ENCODE measurements at places on chromosomes 1 and 21.

DNA sequence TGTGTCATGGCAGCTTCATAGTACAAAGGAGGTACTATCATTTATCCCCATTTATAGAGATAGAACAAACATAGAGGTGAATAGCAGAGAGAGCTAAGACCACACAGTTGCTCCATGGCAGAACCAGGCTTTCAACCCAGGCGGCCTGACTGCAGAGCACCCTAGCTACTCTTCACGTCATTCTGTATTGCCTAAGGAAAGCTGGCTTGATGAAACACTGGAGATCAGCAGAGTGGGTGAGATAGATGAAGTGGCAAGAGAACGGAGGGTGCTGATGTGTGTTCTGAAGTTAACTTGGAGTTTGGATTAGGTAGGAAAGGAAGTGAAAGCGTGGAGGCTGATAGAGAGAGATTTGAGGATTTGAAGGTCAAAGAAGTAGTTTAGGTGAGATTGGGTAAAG is 47.9 kb upstream of the RWDD3 start:
- no peak for DNase-seq

DNA sequence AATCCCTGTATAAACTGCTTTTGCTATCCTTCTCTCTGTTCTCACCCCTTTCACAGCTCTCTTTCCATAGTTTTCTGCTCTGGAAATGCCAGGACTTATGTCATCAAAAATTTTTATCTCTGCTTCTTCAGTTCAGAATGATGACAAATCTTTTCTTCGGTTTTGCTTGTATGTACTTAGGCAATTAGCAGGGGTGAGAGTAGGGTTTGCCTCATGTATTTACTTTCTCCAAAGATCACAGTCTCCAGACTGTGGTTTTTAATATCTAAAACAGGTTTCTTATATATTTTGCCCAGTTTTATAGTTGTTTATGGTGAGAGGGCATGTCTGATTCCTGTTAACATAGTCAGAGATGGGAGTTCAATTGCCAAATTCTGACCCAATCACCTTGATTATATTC is 235.4 kb upstream of the LYPLAL1 start:
- DNase-seq = no peak

DNA sequence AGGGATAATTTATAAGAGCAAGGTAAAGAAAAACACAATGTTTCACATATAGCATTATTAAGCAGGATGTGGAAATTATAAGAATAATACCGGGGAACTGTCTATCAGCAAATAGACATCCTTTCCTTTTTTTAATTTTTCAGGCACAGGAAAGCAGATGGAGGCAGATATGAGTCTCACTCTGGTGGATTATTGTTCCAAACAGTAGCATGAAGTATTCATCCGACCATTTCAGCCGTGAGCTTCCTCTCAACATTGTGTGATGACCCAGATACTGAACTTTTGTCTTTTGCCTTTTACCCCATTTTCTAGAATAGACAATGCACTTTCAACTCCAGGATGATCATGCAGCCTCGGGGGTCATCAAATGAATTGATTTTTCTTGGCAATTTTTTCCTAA is 599.8 kb downstream of the ADGRL2 start:
- no peak for DNase-seq

DNA sequence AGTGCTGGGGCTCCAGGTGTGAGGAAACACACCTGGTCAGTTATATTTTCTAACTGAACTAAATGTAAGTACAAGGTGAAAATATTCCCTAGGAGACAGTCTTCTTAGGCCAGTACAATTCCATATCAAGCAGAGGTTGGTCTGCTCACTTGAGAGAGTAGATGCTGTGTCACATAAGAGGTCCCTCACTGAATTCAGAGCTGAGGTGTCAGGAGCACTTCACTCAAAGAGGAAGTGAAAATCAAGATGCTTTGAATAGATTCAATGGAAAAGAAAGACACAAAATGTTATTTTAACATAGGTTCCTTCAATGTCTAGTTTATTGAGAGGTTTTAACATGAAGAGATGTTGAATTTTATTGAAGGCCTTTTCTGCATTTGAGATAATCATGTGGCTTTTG is 4.3 kb upstream of the FCRL3 start:
- no peak for DNase-seq

DNA sequence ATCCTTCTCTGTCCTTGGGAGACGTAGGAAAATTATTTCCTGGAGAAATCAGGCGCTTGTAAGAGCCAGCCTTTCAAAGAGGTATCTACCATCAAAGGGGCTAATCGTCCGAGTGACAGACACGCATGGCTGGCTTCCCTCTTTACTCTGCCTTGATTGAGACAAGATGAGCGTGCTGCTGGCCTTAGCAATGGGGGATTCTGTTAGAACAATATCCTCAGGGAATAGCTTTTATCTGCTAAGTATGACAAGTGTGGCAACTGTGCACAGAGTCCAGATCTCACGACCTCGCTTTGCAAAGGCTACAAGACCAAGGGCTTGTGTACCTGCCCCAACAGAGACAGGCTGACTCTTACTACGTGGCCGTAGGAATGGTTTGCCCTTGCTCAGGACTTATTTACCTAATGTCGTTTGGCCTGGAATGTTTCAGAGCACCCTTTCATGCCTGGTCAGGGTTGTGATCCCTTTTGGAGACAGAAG is 417.1 kb downstream of the KIF26B start:
- no peak for DNase-seq

- no peak for DNase-seq
Measured at GRCh38 chr1:204350857-204351573, 8.7 kb downstream of the PLEKHA6 start.

- DNase-seq = no peak
Measured at GRCh38 chr21:18161841-18162240, 82.8 kb upstream of the CHODL start.

GRCh38 chr1:92601044-92601443 is 114.3 kb upstream of the GFI1 start:
- DNase-seq = no peak

DNA sequence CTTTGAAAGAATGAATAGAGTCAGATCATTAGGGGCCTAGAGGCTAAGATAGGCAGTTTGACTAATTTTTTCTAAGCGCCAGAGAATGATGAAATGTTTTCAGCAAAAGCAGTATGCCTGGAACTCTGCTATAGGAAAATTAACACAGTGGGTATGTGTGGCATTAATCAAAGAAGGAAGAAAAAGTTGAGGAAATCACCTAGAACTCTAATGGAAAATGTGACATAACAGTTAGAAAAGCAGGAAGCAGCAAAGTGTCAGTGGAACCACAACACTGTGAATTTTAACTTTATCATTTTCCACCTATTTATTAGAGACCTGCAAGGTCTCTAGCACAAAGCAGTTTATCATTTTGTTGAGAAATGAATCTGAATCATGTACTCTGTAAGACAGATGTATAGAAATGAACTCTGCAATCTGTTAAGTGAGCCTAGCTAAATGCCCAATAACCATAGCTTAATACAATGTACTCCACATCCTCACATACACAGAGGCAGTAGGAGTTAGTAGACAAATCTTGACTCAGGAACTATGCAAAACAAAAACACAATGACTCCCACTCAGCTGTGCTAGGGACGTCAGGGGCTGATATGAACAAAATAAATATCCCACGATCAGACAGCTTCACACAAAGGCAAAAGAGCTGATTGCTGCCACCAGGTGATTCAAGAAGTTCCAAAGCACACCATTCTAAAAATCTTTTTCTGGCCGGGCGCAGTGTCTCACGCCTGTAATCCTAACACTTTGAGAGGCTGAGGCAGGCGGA is 500.7 kb upstream of the NFIA start:
- no peak for DNase-seq

GRCh38 chr1:37483785-37484184 is 9.4 kb downstream of the ZC3H12A start:
- DNase-seq = no peak

DNA sequence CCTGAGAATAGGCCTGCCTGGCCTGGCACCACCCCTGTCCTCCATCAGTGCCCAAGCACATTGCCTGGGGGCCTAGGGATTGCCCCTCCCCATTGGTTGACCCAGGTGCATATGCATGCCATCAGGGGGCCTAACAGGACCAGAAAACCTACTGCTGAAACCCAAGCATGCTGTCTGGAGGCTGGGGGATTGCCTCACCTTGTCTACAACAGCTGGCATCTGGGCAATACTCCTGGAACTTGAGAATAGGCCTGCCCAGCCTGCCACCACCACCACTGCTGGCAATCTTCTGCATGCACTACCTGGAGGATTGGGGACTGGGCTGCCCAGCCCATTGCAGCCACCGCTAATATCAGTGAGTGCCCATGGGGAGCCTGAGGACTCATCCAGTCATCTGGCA is 56.1 kb upstream of the BCL10 start:
- no peak for DNase-seq

DNA sequence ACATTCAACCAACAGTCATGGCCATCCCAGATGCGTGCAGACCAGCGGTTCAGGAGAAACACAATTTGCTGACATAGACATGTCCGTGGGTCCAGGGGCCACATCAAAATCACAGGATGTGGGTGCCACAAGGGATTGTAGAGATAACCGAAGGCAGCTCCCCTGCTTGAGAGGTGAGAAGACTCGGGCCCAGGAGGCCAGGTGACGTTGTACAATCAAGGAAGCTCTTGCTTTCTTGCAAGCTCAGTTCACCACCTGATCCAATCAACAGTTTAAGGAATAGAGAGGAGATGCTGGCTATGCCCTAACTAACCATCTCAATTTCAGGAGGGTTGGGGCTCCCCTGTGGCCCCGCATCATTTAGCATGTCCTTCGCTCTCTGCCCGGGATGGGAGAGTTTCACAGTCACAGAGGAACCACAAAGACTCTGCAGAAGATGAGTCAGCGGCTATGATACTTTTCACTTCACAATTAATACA is 19.5 kb downstream of the UBASH3A start:
- no peak for DNase-seq

DNA sequence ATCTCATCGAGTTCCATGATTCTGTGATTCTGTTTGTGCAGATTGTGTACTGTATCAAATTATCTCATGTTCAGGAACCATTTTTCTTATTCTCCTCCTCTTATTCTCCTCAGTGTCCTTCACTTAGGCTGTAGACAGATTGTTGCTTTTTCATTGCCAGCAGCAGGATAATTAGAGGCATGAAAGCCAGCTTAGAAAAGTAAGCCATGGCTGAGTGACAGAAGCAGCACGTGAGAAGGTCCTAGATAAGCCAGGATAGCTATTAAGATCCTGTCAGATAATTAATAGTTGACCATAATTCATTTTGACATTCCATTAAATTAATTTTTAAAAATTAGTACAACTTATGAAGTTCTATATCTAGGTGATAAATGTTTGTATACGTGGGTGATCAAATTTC is 60.8 kb upstream of the PRKACB start:
- no peak for DNase-seq

DNA sequence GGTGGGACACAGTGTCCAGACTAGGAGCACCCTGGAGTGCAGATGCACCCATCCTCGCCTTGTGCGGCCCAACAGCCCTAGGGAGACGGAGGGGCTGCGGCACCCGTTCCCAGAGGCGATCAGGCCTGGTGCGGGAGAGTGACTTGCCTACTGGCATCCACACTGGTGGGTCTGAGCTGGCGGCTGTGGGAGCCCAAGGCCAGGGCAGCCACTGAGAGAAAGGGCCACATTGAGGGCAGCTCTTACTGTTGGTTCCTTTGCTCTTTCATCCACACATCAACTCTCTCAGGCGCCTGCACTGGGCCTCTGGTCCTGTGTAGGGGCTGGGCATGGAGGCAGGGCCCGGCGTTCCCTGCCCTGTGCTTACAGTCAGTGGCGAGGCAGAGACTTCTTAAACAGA is 8.6 kb downstream of the PODN start:
- DNase-seq = no peak

DNA sequence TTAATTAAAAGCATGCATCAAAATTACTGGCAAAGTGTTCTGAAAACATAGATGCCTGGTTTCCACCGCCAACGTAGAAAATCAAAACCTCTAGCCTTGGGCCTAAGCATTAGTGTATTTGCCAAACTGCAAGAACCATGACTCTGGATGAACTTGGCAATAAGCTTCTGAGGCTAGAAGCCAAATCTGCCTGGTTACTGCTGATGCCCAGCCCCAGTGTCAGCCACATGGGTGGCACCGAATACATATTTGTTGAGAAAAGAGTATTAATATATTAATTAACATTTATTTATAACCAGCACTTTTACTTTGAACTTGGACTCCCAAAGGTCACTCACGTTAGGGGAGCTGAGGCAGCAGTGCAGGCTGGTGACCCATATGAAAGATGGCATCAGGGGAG is 140.6 kb upstream of the HMGB4 start:
- no peak for DNase-seq

- DNase-seq = no peak
Measured at GRCh38 chr21:34181431-34182039, 108.2 kb downstream of the MRPS6 start.

DNA sequence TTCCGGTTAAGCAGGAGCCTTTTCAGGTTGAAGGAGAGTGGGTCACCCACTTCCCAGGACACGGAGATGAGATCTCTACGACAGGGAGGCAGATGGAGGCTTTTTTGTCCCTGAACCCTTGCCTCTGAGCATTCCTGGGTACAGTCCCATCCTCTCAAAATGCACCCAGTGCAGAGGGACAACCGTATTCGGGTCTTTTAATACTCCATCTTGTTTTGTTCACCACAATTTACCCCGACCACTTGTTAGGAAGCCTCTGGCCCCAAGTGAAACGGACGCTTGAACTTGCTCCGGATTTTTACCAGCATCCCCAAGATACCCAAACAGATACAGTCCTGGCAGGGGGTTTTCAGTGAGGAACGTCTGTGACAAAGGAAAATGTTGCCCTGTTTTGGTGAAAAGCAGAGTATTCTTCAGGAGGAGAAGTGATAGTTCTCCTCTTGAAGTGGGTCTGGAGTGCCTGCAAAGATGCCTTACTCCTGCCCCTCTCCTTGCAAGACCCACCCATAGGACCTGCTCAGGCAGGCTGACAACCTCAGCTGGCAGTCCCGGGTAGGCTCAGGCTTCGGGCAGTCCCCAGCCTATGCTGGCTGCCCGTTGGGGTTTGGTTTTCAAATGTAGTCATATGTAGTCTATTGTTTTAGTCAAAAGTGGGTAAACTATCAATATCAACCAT is 669 bp upstream of the ARL8A start:
- no peak for DNase-seq

DNA sequence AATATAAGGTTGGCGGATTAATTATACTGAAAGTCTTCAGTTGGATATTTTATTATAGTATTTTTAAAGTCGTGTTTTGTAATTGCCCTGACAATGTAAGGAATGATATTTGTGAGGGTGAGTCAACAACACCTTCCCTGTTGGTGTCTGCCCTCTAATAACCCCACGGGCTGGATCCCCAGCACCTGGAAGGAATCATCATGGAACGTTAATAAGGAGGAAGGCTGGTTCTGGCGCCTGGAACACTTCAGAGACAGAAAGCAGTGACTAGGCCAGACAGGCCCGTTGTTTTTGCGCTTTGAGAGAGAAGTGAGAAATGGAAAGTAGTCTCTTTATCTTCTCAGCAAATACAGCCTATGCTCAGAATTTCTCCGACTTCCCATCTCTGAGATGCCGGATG is 31.6 kb downstream of the TEX35 start:
- DNase-seq = no peak

GRCh38 chr1:111621050-111621449 is 1.5 kb downstream of the RAP1A start:
- no peak for DNase-seq

All from stimulated activated CD4-positive, alpha-beta T cell treated with anti-CD3 and anti-CD28 coated beads, Interleukin-12 subunit alpha, Interleukin-12 subunit beta, amount 100 ng/mL, for 4 hours (primary cell).